ENCODE measurements at places on chromosomes 3 and 15.

DNA sequence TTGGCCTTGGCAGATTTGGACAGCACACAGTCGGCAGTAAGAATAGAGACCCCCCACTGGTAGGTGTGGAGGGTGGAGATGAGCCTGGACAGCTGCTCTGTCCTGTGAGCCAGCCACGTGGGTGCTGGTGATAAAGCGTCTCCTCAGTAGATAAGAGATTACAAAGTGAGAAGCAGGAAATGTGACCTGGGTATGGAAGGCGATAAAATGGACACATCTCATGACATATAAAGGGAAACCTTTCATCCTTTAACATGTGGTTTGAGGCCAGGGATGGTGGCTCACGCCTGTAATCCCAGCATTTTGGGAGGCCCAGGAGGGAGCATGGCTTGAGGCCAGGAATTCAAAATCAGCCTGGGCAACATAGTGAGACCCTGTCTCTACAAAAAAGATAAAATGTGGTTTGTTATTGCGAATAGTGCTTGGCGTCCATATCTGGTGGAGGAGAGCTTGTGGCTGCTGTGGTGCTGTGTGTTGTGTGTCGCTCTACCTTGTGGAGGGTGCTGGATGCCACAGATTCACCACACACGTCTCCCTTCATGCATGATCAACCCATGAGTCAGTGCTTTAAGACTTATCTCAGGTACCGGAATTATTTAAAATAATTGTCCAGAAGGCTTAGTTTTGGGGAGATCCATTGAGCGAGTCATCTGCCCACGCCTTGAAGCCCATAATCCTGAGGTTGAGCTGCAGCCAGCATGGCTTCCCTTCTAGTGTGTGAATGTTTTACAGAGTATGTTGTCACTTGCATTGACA lies 157.0 kb downstream of the GABRG3 start:
- no peak for DNase-seq

- no peak for DNase-seq
These were observed 214.4 kb downstream of the THSD4 start for GRCh38 chr15:71329497-71330260.

DNA sequence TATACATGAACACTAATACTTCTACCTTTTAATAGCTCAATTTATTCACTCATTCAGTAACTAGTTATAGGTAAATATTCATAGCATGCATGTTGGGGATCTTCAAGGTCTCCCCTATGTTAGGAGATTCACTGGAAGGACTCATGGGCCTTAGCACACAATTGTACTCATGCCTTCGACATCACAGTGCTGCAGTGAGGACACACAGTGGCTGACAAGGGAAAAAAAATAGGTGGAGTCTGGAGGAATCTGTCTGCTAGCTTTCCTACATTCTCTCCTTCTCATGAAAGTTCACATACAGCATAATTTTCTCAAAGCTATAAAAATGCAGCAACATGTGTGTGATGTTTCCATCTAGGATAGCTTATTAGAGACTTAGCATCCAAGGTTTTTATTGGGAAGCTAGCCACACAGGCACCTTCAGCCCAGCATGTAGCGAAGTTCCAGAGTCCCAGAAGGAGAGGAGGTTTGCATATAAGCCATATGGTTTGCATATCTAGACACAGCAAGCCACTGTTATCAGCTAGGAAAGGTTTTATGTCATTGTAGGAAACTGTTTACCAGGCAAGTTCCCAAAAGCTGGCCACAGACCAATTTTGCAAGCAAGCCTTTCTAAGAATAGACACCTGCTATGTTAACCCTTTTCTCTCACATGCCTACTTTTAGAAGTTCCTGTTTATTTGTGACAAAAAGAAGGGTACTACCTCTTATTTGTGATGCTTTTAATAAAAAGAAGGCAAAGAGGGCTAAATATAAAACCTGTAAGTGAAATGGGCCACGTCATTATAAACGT lies 46.4 kb downstream of the MORC1 start:
- DNase-seq, result peak; percentile 38

- no peak for DNase-seq
These were observed 15.2 kb downstream of the ARPP21 start for GRCh38 chr3:35654476-35654875.

DNA sequence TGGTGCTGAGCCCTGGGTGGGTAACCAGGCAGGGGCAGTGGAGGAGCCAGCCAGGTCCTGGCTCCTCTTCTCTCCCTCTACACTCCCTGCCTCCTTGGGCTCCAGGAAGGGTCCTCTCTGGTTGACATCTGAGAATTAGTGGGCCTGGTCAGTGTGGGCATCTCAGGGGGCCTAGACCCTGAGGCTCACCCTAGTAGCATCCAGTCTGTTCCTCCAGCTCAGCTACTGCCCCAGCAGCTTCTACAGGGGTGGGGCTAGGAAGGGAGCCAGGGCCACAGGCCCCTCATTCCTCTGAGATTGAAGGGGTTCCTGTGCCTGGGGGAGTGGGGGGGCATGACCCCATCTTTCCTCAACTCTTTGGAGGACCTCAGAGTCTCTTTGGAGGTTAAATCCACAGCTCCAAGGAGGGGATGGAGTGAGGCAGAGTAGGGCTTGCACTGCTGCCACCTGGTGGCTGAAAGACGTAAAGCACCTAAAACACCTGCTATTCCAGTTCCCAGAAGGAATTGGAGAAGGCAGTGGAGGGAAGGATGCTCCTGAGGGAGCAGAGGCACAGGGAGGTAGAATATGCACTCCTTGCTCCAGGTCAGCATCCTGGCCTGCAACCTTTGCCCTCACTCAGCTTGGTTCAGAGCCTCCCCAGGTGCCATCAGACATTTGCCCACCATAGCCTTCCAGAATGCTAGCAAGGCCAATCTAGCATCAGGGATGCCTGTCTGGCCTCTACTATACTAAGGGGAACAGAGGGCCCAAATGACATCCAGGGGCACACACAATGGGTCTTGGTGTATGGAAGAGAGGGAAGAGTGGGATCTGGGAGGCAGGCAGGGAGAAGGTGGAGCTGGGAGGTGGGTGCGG lies 25.1 kb downstream of the C3orf18 start:
- DNase-seq, result peak; percentile 73

- DNase-seq, result no peak
These were observed 48.1 kb downstream of the CASR start for GRCh38 chr3:122231465-122232157.

DNA sequence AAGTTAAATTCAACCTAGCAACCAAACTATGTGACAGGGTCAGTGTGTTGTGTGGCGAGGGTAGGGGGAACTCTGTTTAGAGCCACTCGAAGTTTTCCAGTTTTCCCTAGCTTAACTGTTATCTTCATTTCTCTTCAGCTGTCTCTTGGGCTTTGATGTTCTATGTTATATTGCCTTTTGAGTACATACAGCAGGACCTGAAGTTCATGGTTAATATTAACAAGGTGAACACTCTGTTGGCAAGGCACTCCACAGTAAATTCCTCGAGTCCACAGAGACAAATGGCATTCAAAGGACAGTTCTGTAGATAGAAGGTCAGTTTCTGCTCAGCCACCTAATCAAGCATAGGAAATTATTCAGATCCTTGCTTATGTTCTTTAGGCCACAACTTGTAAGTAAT lies 147.9 kb upstream of the DPH6 start:
- no peak for DNase-seq

GRCh38 chr15:73346735-73347312 lies 21.9 kb downstream of the HCN4 start:
- DNase-seq, result peak; percentile 88

- no peak for DNase-seq
These were observed 403.2 kb downstream of the ZBTB20 start for GRCh38 chr3:114743746-114744485.

DNA sequence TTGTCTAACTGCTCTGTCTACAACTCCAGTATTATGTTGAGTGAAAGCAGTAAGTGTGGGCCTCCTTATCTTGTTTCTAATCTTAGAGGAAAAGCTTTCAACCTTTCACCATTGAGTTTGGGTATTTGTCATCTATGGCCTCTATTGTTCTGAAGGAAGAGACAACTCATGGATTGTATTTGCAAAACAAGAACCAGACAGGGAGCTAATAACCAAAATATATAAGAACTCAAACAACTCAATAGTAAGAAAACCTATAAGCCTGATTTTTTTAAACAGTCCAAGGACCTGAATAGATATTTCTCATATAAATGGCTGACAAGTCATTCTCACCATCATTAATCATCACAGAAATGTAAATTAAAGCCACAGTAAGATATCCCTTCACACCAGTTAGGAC lies 113.0 kb downstream of the TAFA4 start:
- DNase-seq, result no peak

GRCh38 chr15:51727141-51727897 lies 10.1 kb downstream of the LYSMD2 start:
- DNase-seq, result no peak

- no peak for DNase-seq
These were observed 46.3 kb upstream of the P3H2 start for GRCh38 chr3:190166948-190167347.

DNA sequence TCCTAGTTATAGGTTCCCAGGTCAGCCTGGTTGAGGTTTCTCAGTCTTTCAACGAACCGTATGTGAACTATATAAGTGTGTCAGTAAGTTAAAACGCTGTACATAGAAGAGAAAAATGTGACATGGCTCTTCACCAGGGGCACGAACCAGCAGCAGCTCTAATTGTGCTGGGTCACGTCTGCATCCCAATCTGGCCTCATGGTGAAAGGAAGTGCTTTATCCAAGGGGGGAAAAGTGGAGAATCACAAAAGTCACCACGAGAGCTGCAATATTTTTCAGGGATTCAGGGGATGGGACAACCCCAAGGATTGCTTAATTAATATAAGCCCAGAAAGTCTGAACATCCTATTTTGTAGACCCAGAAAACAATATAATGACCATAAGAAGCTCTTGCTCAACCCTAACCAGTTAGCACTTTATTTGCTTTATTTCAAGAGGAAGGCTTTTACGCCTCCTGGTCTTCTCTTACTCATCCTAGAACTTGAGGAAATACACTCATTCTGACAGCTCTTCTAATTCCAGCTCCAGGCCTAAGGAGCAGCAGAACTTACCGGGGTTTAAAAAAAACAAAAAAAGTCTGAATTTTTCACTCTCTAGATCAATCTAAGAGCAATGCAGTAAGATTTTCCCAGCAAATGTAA lies 16.5 kb downstream of the ANXA2 start:
- DNase-seq, result no peak

- peak; percentile 23 for DNase-seq
These were observed 184.1 kb downstream of the ADAMTSL3 start for GRCh38 chr15:83837945-83838571.

GRCh38 chr15:76932135-76932966 lies 802 bp downstream of the RCN2 start:
- peak; percentile 12 for DNase-seq

GRCh38 chr15:69562116-69562515 lies 109.5 kb downstream of the RPLP1 start:
- DNase-seq, result no peak

DNA sequence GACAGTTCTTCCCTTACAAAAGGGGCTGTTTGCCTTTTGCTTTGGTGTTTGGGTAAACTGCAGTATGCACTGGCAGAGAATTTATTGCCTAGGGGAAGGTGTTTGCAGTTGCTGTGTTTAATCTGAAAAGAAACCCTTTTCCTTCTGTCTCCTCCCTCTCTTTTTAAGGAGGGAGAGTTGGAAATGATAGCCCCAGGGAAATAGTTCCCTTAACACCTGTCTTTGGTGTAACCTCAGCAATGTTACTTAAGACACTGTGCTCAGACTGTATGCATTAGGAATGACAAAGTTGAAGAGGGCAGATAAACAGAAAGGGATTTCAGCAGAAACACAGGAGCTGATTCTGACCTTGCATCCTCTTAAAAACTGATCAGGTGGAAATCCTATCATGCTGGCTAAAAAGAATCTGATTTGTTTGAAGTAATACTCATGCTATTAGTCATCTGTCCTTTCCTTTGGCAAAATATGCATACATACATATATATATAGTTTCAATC lies 125.4 kb downstream of the TP63 start:
- no peak for DNase-seq

DNA sequence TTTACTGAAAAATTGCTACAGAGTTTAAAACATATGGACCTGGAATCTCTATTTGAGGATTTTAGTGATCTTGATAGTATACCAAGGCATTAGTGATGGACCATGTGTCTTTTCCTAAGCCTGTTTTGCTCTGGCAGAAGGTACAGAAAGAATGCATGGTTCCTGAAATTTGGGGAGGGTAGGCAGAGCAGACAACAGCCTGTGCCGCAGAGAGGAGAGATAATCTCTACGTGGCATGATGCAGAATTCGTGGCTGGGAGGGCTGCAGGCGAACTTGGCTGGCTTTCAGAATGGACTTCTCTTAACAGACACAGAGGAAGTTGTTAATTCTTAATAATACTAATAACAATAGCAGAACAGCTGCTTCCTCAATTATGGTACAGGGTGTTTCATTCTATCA lies 137.5 kb upstream of the FOXB1 start:
- DNase-seq, result no peak

DNA sequence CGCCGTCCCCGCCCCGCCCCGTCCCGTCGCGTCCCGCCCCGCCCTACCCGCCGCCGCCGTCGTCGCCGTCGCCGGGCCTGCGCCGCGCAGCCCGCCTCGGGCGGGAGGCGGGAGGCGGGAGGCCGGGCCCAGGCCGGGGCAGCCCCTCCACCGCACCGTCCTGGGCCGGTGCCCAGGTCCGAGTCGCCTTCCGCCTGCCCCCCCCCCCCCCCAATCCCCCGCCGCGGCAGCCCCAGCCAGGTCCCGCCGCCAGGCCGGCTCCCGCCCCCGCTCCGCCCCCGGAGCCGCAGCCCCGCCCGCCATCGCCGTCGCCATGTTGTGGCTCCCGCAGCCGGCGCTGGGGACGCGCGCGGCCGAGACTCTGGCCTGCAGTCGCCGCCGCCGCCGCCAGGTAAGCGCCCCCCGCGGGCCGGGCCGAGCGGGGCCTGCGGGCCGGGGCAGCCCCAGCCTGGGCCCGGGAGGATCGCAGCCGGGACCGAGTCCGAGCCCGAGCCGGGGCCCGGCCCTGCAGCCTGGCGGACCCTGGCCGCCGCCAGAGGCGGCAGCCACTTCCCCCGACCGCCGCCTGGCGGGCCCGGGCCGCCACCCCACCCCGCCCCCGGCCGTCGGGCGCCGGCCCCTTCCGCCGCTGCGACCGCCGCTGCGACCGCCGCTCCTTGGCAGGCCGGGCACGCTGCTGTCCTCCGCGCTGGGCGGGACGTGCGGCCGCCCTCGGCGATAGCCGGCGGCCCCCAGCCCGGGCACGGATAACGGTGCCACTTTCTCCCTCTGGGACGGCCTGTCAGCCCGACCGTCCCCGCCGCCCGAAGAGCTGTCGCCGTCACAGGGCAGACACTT lies at the start of gene ZNF592:
TSS of gene ZNF592 (plus strand) at position 319 of the 837 bp plus-strand sequence. CDS start 34,084 bp downstream, outside the sequence.
- DNase-seq, result peak; percentile 91

DNA sequence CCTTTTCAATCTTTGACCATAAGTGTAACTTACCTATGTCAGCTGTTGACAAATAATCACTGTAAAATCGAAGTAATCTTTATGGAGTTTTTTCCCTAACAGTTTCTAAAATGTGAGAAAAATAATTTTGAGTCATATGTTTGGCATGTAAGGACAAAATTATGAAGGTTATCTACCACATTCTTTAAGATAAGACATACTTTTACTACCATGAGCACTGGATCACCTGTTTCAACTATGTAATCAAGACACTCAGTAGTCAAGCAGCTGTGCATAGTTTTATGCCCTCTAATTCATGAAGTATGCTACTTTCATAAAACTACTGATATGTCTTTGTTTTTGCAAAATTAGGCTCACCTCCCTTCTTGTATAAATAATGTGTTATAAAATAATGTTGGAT lies 12.1 kb downstream of the FGF7 start:
- no peak for DNase-seq

GRCh38 chr3:54888873-54889272 lies 39.0 kb downstream of the LRTM1 start:
- no peak for DNase-seq
